ENCODE measurements at places on chromosomes 5 and 9.

GRCh38 chr5:143352691-143353090 lies 50.8 kb downstream of the NR3C1 start:
- DNase-seq, result no peak

- no peak for DNase-seq
These were observed 19.4 kb upstream of the RHOBTB3 start for GRCh38 chr5:95711501-95712346.

GRCh38 chr5:120236360-120236759 lies 227.7 kb upstream of the PRR16 start:
- DNase-seq, result no peak

DNA sequence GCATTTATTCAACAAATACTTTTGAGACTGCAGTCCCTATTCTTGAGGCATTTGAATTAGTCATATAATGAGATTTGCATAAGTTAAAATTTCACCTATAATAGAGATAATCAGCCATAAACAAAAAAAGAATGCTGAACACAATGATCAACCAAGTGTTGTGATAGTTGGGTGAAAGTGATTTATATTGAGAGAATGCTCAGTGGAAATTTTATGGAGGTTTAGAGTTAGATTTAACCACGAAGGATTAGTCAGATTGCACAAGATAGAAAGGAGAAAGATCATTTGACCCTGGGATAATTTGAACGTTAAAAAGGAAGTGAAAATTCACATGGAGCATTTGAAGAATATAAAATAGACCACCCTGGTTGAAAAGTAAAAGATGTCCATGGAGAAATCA lies 356.2 kb downstream of the NPR3 start:
- no peak for DNase-seq

DNA sequence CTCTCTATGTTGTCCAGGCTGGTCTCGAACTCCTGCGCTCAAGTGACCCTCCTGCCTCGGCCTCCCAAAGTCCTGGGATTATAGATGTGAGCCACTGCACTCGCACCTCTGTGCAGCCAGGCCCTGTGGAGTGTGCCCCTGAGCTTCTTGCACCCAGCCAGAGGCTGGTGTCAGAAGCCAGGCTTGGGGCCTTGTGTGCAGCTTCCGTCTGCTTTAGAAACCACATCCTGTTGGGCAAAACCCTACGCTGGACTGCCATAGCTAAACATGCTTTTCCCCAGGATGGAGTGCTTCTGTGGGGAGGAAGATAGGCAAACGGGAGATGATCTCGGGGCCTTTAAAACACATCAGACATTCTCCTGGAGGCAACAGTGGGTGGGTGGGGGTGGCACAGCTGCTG lies 40.1 kb downstream of the PRRT1B start:
- DNase-seq, result no peak

DNA sequence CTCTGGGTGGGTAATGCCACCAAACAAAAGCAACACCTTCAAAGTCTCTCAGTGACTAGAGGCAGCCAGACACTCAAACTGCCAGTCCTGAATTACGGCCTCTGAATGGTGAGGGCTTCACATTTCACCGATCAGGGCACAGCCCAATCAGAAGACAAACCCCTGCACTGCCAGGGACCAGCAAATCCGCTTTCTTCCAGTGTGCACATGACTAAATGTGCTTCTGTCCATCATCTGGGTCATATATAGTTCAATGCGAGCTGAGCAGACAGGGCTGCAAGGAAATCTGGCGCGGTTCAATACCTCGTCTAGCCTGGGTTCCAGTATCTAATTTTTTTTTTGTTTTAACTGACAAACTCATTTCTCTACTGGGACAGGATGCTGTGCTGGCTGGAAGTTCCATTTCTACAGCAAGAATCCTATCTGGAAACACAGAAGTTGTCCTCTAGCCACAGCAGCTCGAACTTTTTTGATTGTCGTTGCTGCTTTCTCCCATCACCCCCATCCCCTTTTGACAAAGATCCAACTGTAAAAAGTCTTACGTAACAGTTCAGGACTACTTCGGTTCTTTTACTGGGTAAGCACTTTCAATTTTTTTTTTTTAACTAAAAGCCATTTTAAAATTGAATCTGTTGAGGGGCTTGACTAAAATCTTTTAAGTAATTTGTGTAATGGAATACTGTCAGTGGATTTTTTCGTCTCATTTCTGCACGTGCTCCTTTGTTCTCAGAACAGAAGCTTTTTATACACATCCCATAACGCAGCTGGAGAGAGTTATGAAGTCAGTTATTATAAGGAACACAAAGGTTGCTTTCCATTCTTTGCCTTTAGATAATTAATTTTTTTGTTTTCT lies 112.7 kb downstream of the NR6A1 start:
- peak; percentile 94 for DNase-seq

DNA sequence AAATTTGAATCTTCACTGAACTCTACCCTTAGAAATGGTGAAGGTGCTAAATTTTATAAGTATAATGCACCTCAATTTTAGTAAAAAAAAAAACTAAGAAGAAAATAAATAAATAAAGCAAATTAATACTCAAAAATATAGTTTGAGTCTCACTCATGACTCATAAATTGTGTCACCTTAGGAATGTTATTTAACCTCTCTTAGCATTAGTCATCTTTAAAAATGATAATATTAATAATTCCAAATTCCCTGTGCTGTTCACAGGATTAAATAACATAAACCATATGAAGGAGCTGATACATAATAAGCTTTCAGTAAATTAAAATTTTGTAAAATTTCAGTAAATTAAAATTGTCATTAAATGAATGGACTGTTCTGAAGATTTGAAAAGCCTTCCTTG lies 339.8 kb upstream of the RGMB start:
- DNase-seq, result no peak

All from NCI-H1436 treated with DMSO at 0.1 percent for 48 hours (cell line).